ENCODE measurements at places on chromosomes 5 and 9.

DNA sequence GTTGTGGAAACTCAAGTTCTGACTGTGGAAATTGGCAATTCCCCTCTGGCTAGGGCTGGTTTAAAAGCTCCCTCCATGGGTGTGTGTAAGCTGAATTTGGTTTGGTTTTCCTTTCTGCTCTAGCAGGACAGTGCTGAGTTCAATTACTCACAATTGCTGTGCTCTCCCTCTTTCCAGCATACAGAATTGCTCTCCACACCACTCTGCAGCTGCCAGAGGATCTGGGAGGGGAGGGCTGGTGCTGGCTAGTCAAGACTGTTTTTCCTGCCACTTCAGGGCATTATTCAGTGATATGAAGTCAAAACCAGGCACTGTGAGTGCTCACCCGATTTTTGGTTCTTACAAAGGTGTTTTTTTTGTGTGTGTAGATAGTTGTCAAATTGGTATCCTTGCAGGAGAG is 336.9 kb upstream of the SLC24A2 start:
- no peak for DNase-seq

- DNase-seq = peak; percentile 10
These were observed 87.3 kb upstream of the GNAQ start for GRCh38 chr9:78118742-78119473.

DNA sequence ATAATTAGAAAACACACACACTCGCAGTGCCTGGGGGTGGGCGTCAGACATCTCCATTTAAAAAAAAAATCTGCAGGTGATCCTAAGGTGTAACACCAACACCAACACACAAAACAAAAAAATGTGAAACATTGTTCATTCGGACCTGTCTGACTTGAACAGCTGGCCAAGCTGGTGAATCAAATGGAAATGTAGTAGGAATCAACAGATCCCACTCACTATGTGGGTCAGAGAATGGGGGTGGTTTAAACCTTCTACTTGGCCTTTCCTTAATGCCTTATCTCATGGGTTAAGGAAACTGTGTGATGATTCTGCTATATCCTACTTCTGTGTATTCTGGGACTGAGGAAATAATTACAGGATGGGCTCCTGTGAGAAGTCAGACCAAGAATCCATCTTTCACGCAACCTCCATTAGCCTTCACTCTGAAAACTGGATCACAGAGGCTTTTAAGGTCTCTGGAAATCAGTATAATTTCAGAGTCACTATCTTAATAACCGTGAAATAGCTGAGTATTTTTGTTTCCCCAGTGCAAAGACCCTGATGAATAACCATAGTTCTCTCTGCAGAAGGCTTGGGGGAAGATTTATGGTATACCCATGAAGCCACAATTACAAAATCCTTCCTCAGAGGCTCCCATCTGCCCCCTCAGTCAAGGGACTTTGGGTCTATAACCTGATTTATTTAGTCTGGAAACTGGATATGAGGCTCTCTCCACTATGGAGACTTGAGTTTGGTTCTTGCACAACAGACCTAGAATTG is 17.2 kb upstream of the MCCC2 start:
- no peak for DNase-seq

GRCh38 chr5:35218981-35219380 is 11.3 kb downstream of the PRLR start:
- no peak for DNase-seq

- no peak for DNase-seq
These were observed 359.0 kb downstream of the SLIT3 start for GRCh38 chr5:168941901-168942300.

DNA sequence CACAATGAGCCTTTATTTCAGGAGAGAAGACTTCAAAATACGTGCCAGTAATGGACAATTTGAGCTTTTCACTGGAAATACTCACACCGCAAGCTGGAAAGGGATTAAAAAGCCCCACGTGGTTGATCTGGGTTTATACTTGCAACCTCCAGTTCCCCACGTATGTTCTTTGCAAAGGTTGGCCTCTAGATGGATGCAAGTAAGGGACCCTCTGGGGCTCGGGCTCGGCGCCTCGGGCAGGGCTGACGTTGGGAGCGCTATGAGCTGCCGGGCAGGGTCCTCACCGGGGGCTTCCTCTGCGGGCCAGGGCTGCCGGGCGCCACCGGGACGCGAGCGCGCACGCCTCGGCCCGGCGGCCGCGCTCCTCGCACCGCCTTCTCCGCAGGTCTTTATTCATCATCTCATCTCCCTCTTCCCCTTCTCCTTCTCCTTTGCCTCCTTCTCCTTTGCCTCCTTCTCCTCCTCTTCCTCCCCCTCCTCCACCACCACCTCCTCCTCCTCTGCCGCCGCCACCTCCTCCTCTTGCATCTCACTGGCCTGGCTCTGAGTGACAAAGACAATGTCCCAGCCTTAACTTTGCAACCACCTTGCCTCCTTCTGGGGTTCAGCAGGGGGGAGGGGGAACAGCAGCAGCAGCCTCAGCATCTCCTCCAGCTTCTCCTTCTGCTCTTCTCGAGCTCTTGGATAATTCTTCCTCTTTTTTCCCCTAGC is 701 bp upstream of the ZNF462 start:
- no peak for DNase-seq

DNA sequence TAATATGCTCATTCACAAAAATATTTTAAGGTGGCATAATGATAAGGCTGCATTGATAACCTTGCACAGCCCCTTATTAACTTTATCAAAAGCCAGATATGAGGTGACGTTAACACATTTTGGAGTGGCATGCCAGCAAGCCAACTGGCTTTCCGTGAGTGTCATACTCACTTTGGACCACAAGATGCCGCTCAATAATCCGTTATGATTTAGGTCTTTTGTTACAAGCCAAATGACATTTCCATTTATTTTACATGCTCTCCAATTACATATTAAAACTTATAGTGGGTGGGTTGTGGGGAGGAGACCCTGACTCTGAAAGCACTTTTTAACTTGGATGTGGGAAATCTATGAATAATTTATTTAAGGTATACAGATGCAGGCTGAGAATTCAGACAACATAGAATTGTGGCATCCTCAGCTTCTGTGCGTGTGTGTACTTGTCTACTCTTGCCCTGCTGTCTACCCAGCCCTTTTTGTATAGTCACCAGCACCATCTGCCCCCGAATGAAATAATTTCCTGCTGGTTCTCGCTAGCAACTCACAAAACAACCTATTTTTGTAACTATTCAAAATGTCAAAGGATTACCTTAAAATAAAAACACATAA is 305.1 kb downstream of the PSAT1 start:
- peak; percentile 37 for DNase-seq
